ENCODE measurements at places on chromosomes 6 and 20. TPM values are rescaled to one million over a fixed set of nuclear protein-coding genes. Genes with fewer than 3 reads are reported as not detected.

Gene B3GAT2
- not detected for total RNA-seq

Gene WFDC5
- total RNA-seq, result not detected

Gene IPCEF1
- 13.0 TPM for total RNA-seq

Gene GABRR1
- not detected for total RNA-seq

Gene BPIFB2
- total RNA-seq, result not detected

Gene ZC3H12D
- 89.8 TPM for total RNA-seq

Gene MCM8
- 34.6 TPM for total RNA-seq

Gene CYB5R4
- 30.3 TPM for total RNA-seq

Gene BNIP5
- not detected for total RNA-seq

Gene PRICKLE4
- total RNA-seq, result not detected

Gene SSTR4
- not detected for total RNA-seq

Gene STMND1
- total RNA-seq, result not detected

Gene STX11
- total RNA-seq, result 24.7 TPM

Gene PDE10A
- not detected for total RNA-seq

Gene SIM1
- total RNA-seq, result not detected

Gene EPHA7
- total RNA-seq, result not detected

Gene C4A
- total RNA-seq, result 3.7 TPM

Gene SEMG1
- total RNA-seq, result not detected

Gene DNAH8
- total RNA-seq, result 0.04 TPM

Gene AIF1
- total RNA-seq, result 62.0 TPM

Gene ZNF512B
- 11.3 TPM for total RNA-seq

Gene LIN28B
- total RNA-seq, result not detected

Gene NKX2-4
- not detected for total RNA-seq

Gene MC3R
- not detected for total RNA-seq

Gene RIPPLY2
- total RNA-seq, result not detected

Gene RHAG
- total RNA-seq, result not detected

Gene TFAP2D
- not detected for total RNA-seq

Measured in activated CD8-positive, alpha-beta memory T cell treated with anti-CD3 and anti-CD28 coated beads for 36 hours (primary cell).